ENCODE measurements at places on chromosomes 3 and 15.

DNA sequence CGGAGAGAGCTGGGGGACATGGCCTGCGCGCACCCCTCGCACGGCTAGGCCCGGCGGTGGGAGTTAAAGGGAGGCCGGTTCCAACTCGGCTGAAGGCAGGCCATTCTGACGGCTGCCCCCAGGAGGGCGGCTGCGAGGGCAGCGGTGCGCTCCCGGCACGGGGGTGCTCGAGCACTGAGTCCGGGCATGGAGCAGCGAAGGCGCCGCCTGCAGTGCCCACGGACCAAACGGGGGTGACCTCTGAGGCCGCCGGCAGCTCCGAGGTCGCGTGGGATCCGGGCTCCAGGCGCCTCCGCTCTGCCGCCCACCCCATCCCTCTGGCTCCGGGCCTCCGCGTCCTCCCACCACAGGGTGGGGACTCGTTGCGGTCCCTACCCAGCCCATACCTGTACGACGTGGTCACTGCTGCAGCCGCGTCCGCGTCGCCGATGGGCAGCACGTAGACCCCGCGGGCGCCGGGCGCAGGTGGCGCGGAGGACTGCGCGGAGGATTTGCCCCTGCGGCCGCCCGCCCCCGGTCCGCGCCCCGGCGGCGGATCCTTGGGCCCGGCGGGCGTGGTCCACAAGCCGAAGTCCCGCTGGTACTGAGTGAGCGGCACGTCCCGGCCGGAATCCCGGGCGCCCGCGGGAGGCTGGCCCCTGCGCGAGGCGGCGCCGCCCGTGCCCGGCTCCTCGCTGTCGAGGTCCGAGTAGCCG, 469 bp downstream of the MAP6D1 start:
- DNase-seq = no peak

DNA sequence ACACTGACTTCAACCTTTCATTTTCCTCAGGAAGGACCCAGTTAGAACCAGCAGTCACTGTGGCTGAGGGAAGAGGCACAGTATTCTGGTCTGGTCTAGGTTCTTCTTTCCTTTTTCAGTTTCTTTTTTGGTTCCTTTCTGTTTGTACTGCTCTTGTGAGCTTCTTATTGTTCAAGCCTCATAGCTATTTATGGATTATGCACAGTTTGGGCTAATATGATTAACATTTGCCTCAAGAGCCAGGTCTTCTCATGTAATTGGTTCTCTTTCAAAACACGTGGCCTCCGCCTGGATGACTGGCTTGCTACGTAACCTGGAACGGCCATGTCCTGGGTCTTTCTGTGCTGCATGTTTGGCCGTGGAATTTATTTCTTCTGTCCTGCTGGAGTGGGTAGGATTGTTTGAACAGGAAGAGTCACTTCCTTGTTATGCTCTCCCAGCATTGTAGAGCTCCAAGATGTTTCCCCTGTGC, 43.3 kb downstream of the RBMS3 start:
- no peak for DNase-seq

DNA sequence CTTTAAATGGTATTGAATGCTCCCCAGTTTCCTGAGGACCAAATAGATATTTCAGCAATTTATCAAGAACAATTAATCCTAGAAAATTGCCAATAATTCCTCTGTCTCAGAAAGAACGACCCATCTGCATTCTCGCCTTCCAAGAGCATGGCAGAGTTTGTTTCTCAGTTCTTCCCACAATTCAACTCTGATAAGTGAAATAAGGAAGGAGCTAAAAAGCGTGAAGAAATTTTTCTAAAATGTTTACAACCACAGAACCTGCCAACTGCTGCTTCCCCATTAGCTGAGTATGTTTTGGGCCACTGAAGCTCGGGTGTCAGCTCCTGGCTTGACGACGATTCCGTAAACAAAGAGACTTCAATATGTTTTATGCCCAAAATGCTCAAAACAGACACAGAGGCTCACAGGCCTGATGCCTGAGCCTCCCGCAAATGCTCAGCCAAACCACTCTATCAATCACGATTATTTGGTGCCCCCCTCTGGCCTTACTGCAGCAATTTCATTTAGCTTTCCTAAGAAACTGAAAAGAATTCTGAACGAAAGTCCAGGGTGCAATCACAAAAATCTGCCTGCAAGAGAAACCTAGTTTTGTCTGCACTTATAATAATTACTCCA, 259.2 kb upstream of the CCDC54 start:
- DNase-seq = no peak

DNA sequence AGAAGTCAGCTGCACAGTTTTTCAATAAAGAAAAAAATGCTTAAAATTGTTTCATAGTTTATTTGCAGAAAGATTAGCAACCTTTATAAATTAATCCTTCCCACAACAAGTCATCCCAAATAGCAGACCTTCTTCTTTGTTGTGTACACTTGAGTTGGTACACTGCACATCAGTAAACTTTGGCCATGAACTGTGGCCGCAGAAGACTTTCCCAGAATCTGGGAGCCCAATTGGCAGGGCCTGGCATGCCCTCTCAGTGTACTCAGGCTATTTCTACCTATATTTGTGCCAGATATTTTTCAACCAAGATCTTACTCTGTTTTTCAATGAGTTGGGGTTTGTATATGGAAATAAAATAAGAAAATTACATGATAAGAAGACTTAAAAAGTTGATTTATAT, 133.1 kb downstream of the DIPK2A start:
- no peak for DNase-seq

- no peak for DNase-seq
Measured at GRCh38 chr3:11583235-11583634, 60.5 kb downstream of the VGLL4 start.

All from stimulated activated CD8-positive, alpha-beta memory T cell treated with anti-CD3 and anti-CD28 coated beads, Interleukin-2, amount 100 ng/mL, for 1 hour (primary cell).